Activated T-cell treated with anti-CD3 and anti-CD28 coated beads for 48 hours (primary cell): ENCODE measurements at places on chromosomes 2 and 18.

DNA sequence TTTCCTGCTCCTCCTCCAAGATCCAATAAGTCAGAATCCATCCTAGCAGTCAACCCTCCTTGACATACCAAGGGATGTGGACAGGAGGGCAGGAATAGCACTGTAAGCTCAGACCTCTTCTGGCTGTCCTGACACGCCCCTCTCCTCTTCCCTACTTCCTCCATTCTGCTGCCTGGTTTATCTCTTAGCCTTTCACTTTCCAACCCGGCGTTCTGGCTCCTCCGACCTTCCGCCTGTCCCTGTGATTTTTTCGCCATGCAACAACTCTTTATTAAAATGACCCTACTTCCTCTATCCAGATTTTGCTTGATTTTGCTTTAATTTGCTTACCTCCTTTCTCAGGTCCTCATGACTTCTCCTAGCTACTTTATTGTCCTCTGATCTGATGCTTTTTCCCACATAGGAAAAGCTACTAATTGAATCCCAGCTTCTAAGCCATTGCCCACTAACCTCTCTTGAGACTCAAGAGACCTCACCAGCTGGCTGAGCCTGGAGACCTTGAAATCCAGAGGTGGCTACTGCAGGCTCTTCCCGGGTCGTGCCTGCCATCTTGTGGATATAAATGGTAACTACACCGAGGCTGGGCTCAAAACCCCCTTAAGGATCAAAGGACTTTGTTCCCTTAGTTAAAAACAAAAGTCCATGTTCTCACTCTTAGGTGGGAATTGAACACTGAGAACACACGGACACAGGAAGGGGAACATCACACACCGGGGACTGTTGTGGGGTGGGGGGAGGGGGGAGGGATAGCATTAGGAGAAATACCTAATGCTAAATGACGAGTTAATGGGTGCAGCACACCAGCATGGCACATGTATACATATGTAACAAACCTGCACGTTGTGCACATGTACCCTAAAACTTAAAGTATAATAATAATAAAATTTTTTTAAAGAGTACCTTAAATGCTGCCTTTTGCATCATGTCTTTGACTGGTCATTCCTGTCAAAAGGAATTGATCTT, 139.4 kb downstream of the AKAIN1 start:
- DNase-seq, result peak; percentile 43

DNA sequence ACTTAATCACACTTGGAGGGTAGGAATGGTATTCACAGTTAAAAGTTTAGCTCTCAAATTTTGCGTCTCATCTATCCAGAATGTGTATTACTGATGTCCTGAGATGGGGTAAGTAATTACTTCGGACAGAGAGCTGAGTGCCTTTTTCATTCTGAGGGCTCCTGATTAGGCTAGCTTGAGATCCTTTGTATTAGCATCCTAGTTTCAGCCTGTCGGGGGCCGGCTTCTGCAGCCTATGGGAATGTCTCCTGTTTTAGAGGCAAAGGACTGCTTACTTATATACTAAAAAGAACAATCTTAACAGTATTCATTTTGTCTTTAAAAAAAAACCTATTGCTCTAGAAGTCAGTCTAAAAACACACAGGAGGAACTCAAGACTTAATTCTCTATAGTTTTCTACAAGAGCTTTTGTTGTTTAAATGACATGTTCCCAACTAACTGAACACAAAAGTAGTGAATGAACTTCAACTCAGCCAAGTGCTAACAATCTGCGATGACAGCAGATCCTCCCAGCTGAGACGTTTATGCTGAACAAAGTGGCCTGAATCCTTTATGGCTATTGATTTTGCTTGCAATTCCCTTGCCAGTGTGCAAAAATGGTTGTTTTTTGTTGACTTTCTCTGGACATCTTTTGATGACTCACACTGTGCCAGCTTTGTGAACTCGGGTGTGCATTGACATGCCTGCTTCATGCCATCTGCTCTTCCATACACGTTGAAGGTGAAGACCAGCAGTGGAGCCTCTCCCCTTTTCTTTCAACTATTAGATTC, 118.7 kb downstream of the LYPD6B start:
- no peak for DNase-seq

- no peak for DNase-seq
Observed at GRCh38 chr18:50189160-50189559, 5.8 kb downstream of the MYO5B start.

- DNase-seq, result peak; percentile 62
Observed at GRCh38 chr2:112692495-112692911, 28.3 kb upstream of the NT5DC4 start.

GRCh38 chr2:73415906-73416305, 30.3 kb downstream of the ALMS1 start:
- no peak for DNase-seq

GRCh38 chr2:85529809-85530208, 9.2 kb upstream of the MAT2A start:
- DNase-seq, result no peak

- no peak for DNase-seq
Observed at GRCh38 chr2:7115364-7115763, 198.2 kb downstream of the RNF144A start.

DNA sequence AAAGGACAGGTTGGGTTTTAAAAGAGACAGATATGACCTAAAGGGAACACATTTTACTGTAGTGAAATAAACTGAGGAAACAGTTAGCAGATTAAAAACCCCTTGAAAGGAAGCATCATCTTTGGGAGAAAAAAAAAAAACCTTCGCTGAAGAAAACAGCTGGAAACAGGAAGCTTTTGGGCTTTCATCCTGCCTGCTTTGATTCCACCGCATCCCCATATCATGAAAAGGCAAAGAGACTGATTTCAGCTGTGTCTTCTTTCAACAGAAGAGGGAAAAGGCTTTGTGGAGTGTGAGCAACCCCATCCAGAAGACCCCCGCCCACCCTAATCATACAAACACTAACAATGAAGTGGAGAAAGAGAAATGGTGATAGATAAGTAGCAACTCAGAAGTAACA, 86.4 kb downstream of the TCF4 start:
- no peak for DNase-seq

DNA sequence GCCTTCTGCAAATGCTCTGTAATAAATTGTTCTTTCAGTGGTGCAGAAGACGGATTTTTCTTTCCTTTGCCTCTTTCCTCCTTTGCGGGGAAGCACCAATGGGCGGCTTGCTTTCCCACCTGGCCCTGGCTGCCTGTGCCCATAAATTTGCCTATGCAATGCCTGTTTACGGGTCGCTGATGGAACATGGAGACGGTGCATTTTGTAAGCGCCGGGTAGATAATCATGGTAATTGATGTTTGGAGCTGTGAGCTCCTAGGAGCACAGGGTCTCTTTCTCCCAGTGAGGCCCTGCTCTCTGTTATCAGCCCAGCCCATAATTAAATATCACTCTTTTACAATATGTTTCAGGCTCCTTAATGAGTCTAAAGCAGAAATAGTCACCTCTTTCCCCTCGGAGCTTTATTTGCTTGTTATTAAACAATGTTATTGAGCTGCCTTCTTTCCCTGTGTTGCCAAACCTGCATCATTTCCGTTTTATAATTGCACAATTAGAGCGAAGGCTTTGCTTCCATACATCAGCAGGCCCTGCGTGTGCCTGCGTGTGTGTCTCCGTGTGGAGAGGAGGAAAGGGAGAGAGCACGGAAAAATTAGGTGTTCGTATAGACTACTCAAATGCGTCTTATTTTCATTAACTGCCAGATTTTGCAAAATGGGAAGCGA, 437.4 kb upstream of the POU3F3 start:
- DNase-seq, result no peak

DNA sequence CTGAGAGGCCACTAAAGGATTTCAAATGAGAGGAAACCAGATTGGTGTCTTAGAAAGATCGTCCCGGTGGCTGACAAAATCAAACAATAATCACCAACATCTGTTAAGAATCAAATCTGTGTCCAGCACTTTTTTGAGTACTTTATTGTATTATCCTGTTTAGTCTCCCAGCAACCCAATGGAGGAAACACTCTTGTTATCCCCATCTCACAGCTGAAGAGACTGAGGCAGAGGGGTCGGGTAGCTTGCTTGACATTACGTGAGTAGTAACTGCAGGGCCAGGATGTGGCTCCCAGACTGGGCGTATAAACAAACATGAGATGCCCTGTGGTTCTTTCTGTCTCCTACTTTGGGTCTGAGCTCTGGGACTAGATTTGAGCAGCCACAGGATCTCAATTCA, 76.0 kb downstream of the KLHL29 start:
- no peak for DNase-seq

DNA sequence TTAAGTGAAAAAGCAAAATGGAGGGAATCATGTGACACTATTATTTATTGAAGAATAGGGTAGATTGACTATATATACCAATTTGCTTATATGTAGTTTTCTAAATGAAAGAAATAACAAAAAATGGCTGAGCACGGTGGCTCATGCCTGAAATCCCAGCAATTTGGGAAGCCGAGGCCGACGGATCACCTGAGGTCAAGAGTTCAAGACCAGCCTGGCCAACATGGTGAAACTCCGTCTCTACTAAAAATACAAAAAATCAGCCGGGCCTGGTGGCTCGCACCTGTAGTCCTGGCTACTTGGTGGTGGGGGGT, 59.3 kb upstream of the MYCN start:
- no peak for DNase-seq

DNA sequence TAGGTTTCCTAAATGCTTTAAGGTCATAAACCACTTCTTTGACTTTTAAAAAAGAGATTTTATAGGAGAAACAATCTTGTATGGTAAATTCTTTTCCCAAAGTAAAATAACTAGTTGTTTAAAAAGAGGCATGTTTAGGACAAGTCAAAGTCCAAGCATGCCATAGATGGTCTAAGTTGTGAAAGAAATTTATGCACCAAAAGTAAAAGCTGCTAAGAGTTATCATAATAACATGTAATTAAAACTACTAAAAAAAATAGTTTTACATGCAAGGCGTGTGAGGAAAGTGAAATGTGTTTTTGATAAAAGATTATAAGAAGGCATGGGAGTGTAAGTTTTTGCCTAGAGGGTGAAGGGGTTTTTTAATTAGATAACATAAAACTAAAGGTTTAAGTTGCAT, 22.5 kb downstream of the FAM210A start:
- no peak for DNase-seq

DNA sequence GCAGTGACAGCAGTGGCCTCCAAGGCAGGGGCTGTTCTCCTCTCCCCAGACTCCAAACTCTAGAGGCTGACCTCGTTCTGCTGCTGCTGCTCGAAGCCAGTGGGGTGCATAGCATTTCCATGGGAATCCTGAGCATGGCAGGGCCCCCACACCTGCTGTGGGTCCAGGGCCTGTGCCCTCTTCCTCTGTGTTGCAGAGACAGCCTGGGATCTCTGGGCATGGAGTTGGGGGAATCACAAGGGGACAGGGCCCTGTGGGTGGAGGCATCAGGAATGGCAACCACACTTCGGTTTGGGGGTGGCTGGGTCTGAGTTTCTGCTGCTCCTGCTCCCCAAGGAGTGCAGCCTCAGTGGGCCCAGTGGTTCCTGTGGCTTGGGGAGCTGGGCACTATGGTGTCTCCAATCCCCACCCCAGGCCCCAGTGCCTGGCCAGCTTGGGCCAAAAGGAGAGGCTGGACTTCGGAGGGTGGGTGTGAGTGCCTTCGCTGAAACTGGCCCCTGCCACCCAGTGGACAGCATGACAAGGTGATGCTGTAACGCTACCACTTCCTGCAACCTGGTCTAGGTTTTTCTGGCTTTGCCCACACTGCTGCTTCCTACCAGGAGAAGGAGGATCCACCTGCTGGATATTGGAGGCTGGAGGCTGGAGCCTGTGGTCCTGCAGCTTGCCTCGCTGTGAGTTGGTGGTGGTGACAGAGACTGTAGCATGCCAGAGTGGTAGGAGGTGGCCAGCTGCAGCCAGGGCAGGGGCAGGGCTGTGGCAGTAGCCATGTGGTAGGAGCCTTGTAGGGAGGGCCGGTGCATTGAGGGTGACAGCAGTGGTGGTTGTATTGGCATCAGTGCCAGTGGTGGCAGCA, 56.6 kb downstream of the SOWAHC start:
- no peak for DNase-seq

- no peak for DNase-seq
Observed at GRCh38 chr2:206422493-206422892, 20.8 kb upstream of the ADAM23 start.

- DNase-seq, result no peak
Observed at GRCh38 chr18:27135504-27136207, 49.5 kb downstream of the CHST9 start.

DNA sequence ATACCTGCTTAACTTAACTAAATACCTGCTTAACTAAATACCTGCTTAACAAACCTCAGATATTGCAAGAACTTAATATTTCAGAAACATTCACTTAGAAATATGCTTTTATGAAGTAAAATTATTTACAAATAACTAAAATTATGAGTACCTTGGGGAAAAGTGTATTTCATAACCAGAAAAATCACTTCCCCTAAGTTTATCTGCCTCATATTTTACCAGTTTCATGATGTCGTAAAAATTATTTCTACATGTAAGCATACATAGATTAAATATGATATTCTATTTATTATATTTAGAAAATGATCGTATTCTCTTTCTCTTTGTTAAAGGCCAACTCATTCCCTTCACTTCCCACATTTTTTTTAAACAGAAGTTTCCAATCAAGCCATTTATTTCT, 41.5 kb upstream of the DSC1 start:
- no peak for DNase-seq
